ENCODE measurements at places on chromosomes 13 and 19.

GRCh38 chr13:23899555-23899954, 2.3 kb upstream of the C1QTNF9B start:
- DNase-seq, result peak; percentile 52

- no peak for DNase-seq
Measured at GRCh38 chr13:99339230-99339721, 32.1 kb upstream of the GPR183 start.

DNA sequence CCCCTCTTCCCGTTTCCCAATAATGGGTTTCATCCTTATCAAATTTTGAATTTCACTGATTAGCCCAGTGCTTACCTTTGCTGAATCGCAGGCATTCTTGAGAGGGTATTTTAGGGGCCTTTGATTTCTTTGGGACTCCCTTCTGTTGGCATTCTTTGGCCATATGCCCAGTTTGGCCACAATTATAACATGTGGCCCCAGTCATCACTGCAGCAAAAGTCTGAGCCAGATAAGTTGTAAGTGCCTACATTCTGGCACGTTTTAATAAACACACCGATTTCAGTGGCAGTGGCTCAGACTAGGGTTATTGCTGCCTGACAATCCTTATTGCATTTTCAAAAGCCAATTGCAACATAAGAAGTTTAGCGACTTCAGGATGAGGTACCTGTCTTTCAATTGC, 41.4 kb downstream of the ZNF726 start:
- DNase-seq, result no peak

DNA sequence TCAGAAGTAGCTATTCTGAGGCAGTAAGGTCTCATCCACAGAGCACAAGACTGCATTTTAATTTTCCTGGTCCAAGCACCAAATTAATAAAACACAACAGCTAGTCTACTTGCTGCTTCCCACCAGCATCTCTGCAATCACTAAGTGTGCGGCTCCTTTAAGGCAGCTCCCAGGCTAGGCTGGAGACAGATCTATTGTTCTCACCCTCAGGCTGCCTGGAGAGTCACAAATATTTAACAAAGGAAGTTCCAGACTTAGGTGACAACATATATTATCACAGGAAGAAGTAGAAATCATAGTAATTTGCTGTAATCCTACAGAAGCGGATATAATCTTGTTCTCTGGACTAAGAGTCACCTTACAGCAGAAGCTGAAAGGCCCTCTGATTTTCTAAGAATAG, 2.2 kb upstream of the EID2 start:
- DNase-seq, result no peak

DNA sequence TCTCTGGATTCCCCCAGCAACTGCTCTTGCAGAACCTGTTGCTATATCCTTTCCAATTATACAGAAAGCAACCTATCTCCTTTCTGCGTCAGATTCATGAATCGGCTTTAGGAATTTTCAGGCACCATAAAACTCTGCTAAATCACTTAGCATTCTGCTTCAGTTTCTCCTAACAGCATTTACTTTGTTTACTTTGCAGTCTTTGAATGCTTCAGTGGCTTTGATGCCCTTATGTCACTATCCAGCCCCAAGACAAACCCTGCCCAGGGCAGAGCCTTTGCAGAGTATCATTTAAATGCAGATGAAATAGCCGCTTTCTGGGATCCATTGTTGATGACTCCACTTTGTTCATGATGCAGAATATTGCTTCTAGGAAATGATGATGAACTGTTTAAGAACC, 43.1 kb downstream of the SLITRK1 start:
- DNase-seq, result no peak

GRCh38 chr19:32404213-32404932, 1.2 kb upstream of the DPY19L3 start:
- DNase-seq, result no peak

GRCh38 chr19:50314724-50315708, 14.2 kb downstream of the KCNC3 start:
- no peak for DNase-seq

DNA sequence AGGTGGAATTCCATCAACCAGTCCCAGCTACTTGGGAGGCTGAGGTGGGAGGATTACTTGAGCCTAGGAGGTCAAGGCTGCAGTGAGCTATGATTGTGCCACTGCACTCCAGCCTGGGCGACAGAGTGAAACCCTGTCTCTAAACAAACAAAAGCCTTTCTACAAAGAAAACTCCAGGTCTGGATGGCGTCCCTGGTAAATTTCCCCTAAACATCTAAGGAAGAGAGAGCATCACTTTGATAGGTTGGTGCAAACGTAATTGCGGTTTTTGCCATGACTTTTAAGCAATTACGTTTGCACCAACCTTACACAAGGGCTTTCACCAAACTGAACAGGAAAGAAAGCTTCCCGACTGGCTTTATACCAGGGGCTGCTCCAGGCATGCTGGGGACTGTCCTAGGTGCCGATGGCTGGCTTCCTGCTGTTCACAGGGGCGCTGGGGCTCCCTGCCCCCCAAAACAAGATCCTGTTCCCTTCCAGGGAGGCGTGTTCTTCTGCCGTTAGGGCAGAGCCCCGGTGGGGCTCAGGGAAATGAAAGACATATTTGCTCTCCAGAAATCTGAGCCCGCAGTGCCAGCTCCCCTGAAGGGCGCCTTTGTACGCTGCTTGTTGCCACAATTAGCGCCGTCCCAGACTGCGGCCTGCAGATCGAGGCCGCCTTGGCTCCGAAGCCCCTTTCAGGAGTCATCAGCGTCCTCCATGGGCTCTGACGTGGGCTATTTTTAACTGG, 38.7 kb upstream of the KLF2 start:
- no peak for DNase-seq

GRCh38 chr19:7004313-7004931, 16.8 kb downstream of the MBD3L2B start:
- no peak for DNase-seq

DNA sequence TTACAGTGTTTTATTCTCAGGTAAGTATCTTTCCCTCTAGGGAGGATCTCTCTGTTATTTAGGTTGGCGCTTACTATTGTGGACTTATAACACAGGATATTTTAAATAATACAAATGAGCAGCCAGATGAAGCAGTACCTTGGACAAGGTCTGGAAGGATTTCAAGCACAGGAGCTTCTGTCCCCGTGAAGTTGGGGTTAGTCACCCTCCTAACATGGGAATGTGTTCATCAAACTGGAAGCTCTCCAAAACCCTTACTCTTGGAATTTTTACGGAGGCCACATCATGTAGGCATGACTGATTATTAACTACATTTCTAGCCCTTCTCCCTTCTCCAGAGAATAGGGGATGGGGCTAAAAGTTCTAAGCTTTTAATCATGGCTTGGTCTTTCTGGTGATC, 38.3 kb upstream of the SPRY2 start:
- no peak for DNase-seq

- DNase-seq, result no peak
Measured at GRCh38 chr13:40681341-40682146, 15.1 kb upstream of the FOXO1 start.

GRCh38 chr19:9324584-9324962, 594 bp downstream of the ZNF559 start:
- DNase-seq, result peak; percentile 16

GRCh38 chr13:76822698-76823267, 63.4 kb downstream of the KCTD12 start:
- peak; percentile 36 for DNase-seq

- no peak for DNase-seq
Measured at GRCh38 chr19:6685482-6685881, 15.5 kb upstream of the TNFSF14 start.

All from GM20000 (cell line).